ENCODE measurements at places on chromosomes 5 and 9. TPM values are rescaled to one million over a fixed set of nuclear protein-coding genes. Genes with fewer than 3 reads are reported as not detected.
A peak's percentile ranks its signal among the peaks of the same experiment; 100 is the strongest.

- DNase-seq: no peak
Measured at GRCh38 chr5:10631316-10631996, 67.6 kb downstream of the ANKRD33B start.

Gene BTNL8
- not detected for total RNA-seq

DNA sequence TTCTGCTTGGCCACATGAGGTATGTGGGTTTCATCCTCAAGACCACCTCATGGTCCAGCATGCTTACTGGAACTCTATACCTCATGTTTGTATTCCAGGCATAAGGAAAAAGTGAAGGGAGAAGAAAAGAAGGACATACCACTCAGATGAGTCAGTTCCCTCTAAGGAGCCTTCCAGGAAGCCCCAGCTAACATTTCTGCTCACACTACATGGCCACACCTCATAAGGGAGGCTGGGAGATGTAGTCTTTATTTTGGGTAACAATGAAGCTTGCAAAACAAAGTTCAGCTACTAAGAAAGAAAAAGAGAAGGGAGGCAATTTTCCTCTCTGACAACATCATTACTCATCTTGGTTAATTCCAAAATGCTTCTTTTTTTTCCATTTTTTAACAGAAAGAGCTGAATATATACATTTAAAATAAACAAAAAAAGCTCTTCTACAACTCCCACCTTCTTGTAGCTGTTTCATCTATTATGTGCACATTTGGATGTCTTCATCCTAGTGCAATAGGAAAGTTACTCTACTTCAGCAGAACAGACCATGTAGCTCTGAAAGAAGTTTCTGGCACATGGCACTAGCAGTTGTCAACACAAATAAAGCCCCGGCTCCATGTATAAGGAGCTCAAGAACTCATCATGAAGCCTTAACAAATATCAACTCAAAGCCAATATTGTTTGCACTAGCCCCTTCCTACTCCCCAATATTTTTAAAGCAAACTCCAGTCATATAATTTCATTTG, 123.6 kb upstream of the CCDC112 start:
- no peak for DNase-seq

Gene GARIN3
- total RNA-seq: 0.50 TPM

DNA sequence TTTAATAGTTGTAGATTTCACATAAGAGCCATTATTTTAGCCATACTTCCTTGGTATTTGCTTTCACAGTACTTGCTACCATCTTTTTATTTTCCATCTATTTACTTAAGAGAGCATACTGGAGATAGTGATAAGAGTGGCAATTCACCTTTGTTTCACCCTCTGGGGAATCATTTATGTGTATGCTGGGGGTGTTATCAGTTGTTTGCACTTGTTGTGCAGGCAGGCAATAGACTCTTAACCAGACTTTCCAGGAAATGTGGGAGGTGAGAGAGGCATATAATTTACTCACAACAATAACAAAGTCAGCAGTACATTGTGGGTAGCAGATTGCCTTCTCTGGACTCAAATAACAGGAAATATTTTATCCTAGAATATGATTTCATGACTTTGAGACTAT, 1018.3 kb downstream of the CDH12 start:
- DNase-seq: no peak

DNA sequence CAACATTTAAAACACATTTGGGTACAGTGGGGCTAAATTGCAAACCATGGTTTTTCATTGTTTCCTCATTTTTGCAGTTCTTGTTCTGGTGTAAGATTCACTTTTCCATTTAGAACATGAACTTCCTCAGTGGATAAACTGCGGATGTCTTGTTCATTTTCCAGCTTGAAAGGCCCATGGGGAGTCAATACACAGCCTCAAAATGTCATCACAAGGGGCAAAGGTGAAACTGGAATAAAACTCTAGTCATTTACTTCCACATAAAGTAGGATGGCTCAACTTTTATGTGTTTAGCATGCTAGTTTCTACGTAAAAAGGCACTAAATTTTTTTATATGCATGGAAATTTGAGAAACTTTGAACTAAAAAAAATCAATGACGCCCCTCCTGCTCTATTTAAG, 718.8 kb downstream of the TLR4 start:
- no peak for DNase-seq

Gene GPX8
- total RNA-seq: not detected

- no peak for DNase-seq
Measured at GRCh38 chr9:38342532-38342931, 50.0 kb upstream of the ALDH1B1 start.

Gene OR1J2
- total RNA-seq: not detected

DNA sequence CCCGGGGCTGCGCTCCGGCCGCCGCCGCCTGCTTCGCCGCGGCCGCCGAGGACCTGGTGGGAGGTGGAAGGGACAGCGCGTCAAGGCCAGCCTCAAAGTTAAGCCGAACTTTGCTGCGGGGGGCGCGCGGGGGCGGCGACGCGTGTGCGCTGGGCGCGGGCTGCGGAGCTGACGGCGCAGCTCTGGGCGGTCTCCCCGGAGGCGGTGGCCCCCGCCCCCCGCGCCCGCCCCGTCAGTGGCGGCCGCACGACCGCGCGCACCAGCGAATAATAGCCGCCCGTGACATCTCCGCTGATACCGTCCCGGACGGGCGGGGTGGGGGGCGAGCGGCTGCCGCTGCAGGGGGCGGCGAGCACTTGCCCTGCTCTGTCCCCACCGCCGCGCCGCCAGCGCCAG, 579 bp upstream of the FAM78A start:
- DNase-seq: peak; percentile 51
